Stimulated activated CD4-positive, alpha-beta T cell treated with anti-CD3 and anti-CD28 coated beads, Interleukin-2, amount 100 ng/mL, for 4 hours (primary cell): ENCODE measurements at places on chromosomes 16 and 17.

GRCh38 chr16:14109782-14110727, 38.9 kb downstream of the MRTFB start:
- no peak for DNase-seq

DNA sequence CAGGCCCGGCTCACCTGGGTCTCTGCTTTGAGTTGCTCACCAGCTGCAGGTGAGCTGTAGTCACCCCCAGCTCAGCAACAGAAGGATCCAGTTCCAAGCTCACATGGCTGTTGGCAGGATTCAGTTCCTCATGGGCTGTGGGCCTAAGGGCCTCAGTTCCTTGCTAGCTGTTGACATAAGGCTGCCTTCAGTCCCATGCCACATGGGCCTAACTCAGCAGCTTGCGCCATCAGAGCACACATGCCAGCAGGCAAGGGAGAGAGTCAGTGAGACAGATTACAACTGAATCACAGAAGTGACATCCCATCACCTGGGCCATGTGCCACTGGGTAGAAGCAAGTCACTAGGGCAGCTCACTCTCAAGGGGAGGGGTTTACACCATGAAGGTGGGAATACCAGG, 24.7 kb downstream of the PSMD7 start:
- DNase-seq: no peak

DNA sequence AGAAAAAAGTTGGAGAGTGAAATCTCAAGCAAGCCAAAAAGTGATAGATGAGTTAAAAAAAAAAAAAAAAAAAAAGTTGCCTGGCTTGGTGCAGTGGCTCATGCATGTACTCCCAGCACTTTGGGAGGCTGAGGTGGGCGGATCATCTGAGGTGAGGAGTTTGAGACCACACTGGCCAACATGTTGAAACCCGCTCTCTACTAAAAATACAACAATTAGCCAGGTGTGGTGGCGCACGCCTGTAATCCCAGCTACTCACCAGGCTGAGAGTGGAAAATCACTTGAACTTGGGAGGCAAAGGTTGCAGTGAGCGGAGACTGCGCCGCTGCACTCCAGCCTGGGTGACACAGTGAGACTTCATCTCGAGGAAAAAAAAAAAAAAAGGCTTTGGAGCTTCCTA, 668.8 kb downstream of the WWOX start:
- DNase-seq: no peak

- DNase-seq: no peak
Observed at GRCh38 chr17:66632731-66633130, 202.2 kb upstream of the CACNG5 start.

DNA sequence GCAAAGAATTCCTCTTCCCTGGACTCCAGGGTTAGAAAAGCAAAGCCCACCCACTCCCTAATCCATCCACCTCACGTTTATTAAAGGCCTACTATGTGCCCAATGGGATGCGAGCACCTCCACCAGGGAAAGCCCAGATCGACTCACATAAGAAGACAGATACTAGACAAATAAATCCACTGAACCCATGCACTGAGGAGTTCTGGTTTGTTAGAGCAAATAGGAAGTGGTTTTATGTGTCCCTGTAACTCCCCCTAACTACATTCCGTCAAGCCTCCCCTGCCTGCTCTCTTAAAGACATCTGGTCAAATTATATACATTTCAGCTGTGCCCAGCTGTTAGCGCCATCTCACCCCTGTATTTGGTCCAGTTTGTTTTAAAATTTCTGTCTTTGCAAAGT, 218.5 kb upstream of the RPL38 start:
- no peak for DNase-seq

- DNase-seq: no peak
Observed at GRCh38 chr16:15552507-15552906, 90.4 kb downstream of the MARF1 start.

DNA sequence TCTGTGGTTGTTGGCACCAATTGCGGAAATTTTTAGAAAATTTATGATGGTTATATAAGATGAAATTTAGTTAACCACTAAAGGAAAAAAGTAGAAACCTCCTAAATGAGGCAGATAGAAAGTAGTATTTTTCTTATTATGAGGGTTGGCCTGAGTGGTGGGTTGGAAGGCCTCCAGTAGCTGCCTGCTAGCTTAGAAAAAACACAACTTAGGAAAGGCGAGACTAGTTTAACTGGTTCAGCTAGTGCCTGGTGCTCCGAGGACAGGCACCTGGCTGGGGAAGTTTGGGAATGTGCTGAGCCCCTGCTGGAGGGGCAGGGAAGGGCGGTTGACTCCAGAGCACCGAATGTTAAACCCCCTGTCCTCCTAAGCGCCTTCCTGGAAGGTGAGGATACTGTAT, 19.9 kb downstream of the LDHD start:
- no peak for DNase-seq
